ENCODE measurements at places on chromosomes 1 and 21.

GRCh38 chr1:222792744-222793143, 22.1 kb upstream of the DISP1 start:
- DNase-seq, result peak; percentile 49

DNA sequence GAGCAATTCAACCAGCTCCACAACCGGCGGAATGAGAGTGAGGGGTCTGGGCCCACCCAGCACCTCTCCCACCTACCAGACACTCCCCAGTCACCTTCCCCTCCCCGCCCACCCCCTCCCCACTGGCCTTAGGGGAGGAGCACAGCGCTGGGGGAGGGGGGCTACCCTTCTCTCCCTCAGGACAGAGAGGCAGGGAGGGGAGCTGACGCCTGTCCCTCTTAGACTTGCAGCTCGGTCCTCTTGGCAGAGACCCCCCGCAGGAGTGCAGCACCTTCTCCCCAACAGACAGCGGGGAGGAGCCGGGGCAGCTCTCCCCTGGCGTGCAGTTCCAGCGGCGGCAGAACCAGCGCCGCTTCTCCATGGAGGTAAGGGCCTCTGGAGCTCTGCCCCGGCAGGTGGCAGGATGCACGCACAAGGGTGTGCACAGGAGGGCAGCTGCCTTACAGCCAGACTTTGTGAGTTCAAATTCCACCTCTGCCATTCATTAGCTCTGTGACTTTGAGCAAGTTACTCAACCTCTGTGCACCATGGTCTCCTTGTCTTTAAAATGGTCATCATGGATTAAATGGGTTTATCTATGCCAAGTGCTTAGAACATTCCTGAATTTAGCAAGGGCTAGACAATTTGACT, 18.9 kb downstream of the CDK18 start:
- DNase-seq, result no peak

GRCh38 chr21:31460980-31461379, 116.9 kb upstream of the TIAM1 start:
- DNase-seq, result no peak

DNA sequence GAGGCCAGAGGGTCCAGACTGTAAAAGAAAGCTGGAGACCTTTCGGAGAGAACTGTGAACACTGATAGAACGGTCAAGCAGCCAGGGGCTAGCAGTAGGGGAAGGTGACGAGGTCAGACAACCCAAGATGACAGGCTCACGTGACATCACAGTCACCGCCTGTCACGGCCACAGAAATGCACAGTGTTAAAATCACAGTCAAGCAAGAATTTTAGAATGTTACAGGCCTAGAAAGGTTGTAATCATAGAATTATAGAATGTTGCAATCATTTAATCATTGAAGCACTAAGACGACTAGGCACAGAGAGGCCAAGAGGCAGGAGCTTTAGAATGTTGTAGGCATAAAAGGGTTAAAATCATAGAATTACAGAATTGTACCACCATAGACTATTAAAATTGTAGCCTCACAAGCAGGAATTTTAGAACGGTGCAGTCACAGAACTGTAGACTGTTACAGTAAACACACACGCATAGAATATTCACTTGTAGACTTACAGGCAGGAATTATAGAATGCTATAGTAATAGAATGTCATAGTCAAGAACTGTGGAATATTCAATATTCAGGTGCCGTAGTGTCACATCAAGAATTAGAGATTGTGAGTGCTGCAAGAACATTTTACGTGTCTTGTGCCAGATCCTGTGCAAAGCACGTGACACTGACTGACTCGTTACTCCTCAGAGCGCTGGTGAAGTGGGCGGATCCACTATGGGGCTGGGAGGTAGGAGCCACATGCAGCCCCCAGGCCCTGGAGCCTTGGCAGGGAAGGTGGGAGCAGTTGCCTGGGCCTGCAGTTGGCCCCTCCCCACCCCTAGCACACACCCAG, 118.1 kb downstream of the EPHB2 start:
- peak; percentile 53 for DNase-seq

DNA sequence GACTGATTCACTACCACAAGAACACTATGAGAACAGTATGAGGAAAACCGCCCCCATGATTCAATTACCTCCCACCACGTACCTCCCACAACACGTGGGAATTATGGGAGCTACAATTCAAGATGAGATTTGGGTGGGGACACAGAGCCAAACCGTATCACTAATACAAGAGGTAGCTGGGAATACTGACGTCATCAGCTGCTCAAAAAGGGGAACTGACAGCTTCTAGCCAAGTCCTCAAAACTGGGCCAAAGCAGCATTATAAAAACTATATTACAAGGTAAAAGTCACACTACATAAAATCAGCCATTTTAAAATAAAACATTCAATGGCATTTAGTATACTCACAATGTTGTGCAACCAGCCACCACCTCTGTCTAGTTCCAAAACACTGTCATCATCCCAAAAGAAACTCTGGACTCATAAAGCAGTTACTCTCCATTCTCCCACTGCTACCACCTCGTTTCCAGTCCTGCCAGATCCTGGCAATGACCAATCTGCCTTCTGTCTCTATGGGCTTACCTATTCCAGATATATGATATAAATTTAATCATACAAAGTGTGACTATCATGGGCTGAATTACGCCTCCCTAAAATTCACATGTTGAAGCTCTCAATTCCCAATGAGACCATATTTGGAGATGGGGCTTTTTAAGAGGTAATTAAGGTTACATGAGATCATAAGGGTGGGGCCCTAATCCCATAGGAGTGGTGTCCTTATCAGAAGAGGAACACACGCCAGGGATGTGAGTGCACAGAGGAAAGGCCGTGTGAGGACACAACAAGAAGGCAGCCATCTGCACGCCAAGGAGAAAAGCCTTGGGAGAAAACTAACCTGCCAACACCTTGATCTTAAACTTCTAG, 192.1 kb downstream of the SETD4 start:
- no peak for DNase-seq

DNA sequence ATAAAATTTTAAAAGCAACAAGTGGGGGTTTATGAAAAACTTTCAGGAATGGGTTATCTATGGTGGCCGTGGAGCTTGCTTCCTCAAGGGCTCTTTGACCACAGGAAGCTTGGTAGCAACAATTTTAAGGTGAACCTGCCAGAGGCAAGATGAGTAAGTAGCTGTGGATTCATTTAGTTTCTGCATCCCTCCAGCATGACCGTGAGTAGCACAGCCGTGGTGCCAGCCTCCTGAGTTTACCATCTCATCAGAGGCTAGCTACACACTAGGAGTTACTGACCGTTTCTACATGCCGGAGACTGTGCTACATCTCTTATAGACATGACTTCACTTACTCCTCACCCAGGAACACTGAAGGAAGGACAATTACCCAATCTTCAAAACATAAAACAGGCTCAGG, 30.1 kb upstream of the PLEKHG5 start:
- no peak for DNase-seq

DNA sequence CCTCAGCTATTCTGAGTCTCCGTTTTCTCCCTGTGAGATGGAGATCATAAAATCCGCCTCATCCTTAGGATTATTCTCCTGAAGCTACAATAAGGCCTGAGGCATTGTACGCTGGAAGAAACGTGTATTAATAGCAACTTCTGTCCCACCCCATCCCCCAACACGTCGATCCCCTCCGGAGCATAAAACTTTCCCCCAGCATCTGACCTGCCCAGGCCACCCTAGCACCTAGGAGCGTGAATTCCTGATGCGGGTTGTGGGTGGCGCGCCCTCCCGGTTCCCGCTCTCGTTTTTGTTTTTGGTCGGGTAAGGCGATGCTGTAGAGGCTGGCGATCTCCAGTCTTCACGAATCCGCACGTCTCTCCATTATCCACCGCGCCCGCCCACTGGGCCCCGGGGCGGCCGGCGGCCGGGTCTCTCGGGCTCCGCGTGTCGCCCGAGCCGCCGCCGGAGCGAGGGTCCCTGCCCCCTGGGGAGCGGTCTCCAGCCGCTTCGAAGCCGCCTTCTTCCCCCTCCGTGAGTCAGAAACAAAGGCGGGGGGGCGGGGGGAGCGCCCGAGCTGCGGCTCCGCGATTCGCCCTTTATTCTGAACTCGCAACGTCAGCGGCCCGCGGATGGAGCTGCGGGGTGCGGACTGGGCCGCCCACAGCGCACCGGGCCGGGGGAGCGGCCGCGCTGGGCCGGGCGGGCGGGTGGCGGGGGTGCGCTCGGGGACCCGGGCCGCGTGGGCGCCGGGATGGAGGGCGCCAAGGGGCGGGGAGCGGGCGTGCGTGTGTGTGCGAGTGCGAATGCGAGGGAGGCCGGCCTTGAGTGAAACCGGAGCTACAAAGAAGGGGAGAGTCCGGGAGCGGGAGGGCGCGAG, at the start of gene PLEKHO1:
Gene PLEKHO1 (plus strand): TSS at position 646 of the 862 bp plus-strand sequence. CDS start 342 bp downstream, outside the sequence.
- peak; percentile 66 for DNase-seq

GRCh38 chr1:203528063-203528462, 34.1 kb downstream of the OPTC start:
- DNase-seq, result no peak

DNA sequence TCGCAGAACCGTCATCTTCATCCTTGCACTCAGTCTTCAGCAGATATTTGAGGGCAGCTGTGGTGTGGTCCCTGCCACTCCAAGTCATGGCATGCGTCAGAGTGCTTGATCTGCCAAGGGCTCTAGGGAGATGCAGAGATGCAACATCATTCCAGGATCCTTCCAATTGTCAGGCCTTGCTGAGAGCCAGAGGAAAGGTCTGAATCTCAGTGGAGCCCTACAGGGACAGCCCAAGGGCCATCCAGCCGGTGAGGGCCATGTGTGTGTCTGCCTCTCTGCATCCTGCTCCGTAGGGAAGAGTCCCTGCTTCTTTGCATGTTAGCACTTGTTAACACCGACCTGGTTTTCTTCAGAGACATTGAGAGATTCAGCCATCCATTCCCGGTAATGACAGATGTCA, 17.6 kb downstream of the MAPKAPK2 start:
- DNase-seq, result no peak

DNA sequence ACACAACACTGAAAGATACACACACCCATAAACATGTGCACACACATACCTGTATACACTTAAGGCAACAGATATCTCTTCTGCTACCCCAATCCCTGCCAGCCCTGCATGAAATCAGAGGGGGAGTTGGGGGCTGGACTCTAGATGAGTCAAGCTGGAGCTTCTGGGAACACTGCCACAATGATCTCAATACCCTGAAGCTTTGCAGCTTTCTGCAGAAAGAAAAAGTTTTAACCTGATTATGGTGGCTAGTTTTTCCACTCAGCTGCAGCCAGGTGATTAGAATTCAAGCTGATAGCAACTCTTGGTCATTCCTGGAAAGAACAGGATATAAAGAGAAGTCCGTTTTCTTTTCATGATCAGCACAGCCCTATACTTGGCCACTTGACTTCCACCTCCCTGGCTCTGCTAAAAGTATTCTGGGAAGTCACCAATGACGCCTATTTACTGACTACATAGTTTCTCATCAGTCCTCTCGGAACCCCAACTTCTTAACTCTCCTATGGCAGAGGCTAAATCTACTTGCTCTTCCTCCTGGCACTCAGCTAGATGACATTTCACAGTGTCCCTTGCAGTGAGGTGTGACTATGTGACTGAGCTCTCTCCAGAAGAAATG, 20.7 kb upstream of the DNASE2B start:
- DNase-seq, result no peak

GRCh38 chr1:161827786-161828185, 61.7 kb downstream of the ATF6 start:
- no peak for DNase-seq

DNA sequence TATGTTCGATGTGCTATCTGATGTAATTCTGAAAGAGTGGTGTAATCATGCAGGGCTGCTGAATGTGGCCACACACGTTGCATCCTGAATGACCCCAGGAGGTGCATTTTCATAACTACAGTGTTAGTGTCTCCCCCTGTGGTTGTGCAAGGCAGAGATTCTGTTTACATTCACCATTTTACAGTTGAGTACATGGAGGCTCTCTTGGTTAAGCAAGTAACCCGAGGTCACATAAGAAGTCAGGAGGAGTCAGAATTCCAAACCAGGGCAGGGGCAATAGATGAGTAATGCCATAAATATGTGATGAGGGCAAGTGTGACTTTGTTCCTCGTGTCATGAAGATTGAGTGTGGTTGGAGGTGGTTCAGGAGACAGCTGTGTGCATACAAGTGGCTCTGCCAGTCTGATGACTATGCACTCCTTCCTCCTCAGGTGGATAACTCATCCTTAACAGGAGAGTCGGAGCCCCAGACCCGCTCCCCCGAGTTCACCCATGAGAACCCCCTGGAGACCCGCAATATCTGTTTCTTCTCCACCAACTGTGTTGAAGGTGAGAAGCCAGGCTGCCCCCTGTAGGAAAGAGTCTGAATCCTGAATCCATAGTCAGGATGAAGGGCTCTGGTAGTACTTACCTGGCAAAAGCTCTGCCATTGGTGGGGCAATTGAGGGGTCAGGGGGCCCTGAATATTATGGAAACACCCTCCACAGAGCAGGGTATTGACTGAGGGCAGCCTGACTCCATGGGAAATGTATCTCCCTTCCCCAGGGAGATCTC, 9.3 kb downstream of the ATP1A2 start:
- DNase-seq, result peak; percentile 35

DNA sequence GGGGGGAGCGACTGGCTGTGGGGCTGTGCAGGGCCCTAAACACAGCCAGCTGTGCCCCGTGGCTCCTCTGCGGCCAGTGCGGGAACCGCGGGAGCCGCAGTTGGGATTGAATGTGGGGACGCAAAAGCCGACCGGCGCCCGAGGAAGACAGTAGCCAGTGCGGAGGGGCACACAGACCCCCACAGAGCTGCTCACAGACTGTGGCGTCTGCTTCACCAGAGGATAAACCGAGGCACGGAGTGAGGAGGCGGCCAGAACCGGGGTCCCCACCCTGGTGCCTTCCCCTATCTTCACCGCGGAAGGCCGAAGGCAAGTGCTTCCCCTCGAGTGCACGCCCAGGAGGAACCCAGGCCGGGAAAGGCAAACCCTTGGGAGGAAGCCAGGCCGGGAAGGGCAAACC, 8.7 kb upstream of the TMEM52 start:
- no peak for DNase-seq

DNA sequence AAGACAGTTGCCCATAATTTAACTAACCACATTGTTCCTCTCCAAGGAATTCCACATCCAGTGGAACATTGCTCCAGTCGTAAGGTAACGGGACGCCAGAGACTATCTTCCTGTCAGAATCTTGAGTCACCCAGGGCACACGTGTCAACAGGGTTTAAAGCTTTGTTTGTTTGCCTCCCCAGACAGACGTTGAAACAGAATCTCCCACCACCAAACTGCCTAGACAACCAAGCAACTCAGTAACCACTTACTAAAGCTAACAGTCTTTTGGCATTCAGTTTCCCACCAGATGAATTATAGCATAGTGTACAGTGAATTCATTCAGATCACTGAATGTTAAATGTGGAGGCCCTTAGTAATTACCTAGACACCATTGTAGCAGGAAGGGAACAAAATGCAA, 439.5 kb downstream of the PLPP3 start:
- DNase-seq, result no peak

- DNase-seq, result no peak
Observed at GRCh38 chr21:35217504-35218060, 168.5 kb upstream of the RUNX1 start.

- DNase-seq, result no peak
Observed at GRCh38 chr1:153384958-153385580, 5.8 kb downstream of the S100A8 start.
